ENCODE measurements at places on chromosomes 13 and 19. TPM values are rescaled to one million over a fixed set of nuclear protein-coding genes. Genes with fewer than 3 reads are reported as not detected.

GRCh38 chr19:35176181-35176570 is 21.6 kb downstream of the FXYD5 start:
- no peak for DNase-seq

DNA sequence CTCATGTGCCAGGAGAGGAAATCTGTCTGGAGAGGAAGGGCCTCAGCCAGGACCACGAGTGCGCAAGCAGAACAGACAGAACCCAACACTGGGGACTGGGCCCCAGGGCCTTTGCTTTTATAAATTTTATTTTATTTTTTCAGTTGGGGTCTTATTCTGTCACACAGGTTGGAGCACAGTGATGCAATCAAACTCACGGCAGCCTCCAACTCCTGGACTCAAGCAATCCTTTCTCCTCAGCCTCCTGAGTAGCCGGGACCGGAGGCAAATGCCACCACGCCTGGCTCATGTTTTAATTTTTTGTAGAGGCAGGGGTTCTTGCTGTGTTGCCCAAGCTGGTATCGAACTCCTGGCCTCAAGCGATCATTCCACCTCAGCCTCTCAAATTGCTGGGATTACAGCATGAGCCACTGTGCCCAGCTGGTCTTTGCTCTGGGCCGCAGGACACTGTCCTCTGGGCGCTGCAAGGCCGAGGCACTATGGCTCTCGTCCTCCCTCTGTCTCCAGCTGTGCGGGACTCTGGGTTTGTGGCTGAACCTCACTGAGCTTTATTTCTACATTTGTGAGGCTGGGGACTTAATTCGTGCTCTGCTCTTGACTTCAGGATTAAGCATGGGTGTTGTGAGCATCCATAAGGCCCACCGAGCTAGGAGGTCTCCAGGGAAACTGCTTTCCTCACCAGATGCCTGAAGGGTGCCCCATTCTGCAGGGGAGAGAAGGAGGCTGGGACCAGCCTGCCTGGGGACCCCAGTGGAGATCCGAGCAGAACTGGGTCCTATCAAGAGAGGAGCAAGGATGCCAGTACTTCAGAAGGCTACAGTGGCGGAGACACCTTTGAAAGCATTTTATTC is 144.2 kb upstream of the VSTM2B start:
- no peak for DNase-seq

- no peak for DNase-seq
These were observed 92.9 kb upstream of the UBL3 start for GRCh38 chr13:29943273-29943672.

DNA sequence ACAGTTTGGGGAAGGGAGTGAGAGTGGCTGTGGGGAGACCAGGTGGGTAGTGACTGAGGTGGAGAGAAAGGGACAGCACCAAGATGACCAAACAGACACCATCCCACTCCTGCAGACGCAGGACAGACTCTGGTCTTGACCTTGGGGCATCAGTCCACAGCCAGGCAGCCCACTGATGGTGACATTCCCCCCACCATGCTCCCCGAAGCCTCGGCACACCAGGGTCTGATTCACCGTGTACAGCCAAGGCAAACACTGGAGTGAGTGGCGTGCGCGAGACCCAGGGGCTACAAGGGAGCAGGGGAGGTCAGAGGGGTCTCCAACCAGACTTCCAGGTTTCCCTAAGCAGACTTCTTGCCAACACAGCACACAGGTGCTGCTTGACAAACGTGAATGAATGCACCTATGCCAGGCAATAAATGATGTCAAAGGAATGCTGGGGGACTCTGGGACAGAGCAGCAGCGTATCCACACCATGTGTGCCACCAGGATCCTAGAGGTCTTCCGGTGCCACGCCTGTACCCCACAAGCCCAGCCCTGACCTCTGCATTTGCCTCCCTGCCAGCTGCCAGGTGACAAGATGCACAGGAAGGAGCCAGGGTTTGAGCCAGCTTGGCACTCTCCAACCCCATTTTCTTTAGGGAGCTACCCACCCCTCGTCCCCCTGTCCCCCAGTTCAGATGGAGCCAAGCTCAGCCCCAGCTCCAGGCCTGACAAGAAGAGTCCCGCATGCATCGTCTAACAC is 18.5 kb downstream of the RANBP3 start:
- no peak for DNase-seq

- DNase-seq = no peak
These were observed 206.0 kb downstream of the FGF14 start for GRCh38 chr13:102195566-102196462.

GRCh38 chr19:30692879-30693503 is 320.8 kb downstream of the ZNF536 start:
- no peak for DNase-seq

- DNase-seq = no peak
These were observed 106.8 kb upstream of the SPATA13 start for GRCh38 chr13:24053519-24054251.

DNA sequence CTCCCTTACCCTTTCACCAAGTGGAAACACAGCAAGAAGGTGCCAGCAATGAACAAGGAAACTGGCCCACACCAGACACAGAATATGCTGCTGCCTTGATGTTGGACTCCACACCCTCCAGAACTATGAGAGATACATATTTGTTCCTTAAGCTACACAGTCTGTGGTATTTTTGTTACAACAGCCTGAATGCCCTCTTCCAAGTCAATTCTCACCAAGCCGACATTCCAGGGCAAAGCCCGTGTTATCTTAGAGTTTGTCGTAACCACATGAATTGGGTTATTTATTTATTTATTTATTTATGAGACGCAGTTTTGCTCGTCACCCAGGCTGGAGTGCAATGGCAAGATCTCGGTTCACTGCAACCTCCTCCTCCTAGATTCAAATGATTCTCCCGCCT is 14.9 kb downstream of the FGF21 start:
- DNase-seq = no peak

DNA sequence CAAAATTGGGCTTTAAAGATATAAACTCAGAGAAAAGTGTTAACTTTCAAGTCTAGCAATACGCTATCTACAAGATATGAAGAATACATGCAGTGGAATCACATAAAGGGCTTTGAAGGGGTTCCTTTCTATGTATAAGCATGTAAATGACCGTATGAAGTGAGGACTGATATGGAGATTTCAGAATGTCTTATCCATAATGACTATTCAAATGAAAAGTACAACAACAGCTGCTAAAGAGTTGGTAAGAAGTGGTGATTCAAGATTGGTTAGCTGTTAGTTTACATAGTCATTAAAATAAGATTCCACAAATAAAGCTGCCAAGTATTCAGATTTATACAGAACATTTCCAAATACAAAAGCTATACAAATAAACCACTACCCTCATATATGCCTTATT is 153.4 kb upstream of the STARD13 start:
- DNase-seq = no peak

- no peak for DNase-seq
These were observed 98.4 kb downstream of the STK24 start for GRCh38 chr13:98478189-98479129.

The ERICH4 gene
- not detected for total RNA-seq

The OR4F17 gene
- not detected for total RNA-seq

The CEACAM20 gene
- total RNA-seq = not detected

Data from right atrium auricular region (tissue), 2 donors.